RPMI8226 (cell line): ENCODE measurements at places on chromosomes 2 and 18.

DNA sequence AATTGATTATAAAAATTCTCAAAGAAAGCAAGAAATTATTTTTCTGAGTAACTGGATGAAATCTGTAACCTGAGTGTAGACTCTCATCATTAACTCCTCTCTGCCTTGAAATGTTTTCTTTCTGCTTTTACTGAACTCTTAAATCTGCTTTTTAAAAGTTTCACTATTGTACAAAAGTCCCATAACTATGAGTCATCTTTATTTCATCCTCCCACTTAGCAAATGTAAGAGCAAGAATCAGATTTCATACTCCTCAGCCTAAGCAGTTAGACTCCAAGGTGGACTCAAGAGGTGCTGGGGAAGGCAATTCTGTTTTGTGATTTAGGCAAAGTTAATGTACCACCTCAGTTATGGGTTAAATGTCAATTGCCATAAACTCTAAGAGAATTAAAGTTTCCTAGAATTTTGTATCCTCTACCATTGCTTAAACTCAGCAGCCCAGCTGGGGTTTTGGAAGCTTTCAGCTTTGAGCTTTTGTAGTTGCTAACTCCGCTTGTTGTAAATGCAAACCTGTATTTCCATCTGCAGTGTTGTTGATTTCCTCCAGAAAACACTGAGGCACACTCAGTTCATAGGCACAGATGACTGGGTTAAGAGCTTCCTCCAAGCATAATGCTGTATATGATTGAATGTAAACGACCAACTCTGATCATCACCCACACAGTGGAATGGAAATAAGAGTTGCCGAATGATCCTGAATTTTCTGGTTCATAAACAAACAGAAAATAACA is 268.8 kb downstream of the ARHGAP15 start:
- DNase-seq = no peak

DNA sequence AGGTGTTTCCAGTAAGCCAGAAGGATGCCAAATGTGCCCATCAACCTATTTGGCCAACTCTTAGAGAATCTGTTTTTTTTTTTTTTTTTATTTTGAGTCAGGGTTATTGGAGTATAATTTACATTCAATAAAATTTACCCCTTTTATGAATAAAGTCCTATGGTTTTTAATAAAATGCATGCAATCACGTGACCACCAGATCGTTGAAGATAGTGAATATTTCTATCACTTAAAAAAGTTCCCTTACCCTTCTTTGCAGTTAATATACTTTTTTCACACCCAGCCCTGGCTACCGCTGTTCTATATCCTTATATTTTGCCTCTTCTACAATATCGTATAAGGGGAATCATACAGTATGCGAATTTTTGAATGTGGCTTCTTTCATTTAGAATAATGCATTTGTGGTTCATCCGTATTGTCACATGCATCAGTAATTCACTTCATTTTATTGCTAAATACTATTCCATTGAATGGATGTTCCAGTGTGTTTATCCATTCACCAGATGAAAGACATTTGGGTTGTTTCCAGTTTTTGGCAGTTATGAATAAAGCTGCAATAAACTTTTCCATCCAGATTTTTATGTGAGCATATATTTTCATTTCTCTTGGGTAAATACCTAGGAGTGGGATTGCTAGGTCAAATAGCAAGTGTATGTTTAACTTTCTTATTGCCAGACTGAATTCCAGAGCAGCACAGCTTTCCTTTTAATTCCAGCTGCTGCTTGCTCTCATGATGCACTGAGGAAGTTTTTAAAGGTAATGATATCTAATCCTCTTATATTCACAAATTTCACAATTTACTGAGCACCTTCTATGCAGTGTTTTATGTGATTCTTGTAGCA is 156.3 kb upstream of the NT5C1B start:
- DNase-seq = no peak

- no peak for DNase-seq
These were observed 147.4 kb downstream of the SETBP1 start for GRCh38 chr18:44828080-44828479.

DNA sequence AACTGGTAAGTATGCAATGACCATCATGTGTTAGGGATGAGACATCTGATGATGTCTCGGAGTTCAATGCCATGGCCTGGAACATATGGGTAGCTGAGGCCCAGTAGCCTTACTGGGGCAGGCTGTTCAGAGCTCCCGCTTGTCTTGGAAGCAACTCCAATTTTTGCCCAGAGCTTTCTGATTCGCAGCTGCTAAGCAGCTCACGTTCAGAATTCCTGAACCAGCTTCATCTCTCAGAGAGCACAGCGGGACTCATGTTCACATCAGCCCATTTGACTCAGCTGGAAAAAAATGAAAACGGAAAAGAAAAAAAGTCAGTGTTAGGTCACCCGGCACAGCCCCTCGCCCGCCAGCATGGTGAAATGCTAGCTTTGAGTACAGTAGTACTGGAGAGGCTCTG is 16.8 kb upstream of the LRATD1 start:
- DNase-seq = no peak

GRCh38 chr2:48134704-48135103 is 228.4 kb upstream of the FBXO11 start:
- no peak for DNase-seq

- DNase-seq = peak; percentile 28
These were observed 435.3 kb downstream of the TGIF1 start for GRCh38 chr18:3885209-3885792.

DNA sequence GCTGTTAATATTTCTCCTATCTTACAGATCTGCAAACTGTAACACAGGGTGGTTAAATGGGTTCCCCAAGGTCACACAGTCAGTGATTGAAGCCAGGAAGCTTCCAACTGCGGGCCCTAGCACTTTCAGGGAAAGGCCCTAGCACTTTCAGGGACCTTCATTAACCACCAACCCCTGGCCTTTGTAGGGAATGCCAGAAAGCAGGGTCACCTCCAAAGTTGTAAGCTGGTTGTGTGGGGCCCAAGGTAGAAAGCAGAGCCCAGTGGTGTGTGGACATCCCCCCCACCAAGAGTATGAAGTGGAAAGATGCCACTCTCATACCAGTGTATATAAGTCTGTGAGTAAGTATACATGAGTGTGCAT is 4.4 kb downstream of the DLX2 start:
- no peak for DNase-seq

- peak; percentile 55 for DNase-seq
These were observed 448.9 kb upstream of the MEIS1 start for GRCh38 chr2:65985986-65986385.

GRCh38 chr2:96541398-96542152 is 5.0 kb downstream of the ARID5A start:
- DNase-seq = peak; percentile 2

- no peak for DNase-seq
These were observed 11.2 kb upstream of the NAPG start for GRCh38 chr18:10514601-10515000.

GRCh38 chr18:3015204-3015592 is 2.3 kb upstream of the LPIN2 start:
- no peak for DNase-seq

DNA sequence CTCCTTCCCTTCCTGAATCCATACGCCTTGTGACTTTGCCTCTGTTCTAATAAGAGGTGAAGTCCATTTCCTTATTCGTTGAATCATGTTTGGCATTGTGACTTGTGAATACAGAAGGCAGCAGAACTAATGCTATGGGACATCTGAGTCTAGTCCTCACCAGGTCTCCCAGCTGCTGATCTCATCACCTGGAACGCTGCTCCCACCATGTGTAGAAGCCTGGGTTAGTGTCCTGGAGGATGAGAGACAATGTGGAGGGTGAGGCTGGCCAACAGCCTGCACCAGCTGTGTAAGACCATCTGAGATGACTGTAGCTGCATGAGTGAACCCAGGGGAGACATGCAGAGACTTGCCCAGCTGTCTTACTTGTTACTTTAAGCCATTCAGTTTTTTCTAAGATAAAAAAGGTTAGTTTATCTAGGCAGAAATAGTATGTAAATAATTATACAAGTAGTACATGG is 3.5 kb upstream of the HAAO start:
- DNase-seq = no peak

DNA sequence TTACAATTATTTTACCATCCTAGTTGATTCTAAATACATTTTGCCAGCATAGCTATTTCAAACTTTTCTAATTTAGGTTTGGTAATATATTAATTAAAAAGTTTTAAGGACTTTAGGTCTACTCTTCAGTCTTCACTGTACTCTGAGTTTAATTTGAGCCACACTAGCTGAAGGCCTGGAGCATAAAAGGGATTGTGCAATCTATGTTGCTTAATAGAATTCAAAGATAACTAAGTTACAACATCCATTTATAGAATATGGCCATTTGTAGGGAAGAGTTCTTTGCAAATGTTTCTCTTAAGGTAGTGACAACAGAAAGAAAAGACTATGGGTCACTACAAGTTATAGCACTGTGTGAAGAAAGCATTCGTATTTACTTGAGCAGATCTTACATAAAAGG is 702.2 kb upstream of the NRXN1 start:
- no peak for DNase-seq

DNA sequence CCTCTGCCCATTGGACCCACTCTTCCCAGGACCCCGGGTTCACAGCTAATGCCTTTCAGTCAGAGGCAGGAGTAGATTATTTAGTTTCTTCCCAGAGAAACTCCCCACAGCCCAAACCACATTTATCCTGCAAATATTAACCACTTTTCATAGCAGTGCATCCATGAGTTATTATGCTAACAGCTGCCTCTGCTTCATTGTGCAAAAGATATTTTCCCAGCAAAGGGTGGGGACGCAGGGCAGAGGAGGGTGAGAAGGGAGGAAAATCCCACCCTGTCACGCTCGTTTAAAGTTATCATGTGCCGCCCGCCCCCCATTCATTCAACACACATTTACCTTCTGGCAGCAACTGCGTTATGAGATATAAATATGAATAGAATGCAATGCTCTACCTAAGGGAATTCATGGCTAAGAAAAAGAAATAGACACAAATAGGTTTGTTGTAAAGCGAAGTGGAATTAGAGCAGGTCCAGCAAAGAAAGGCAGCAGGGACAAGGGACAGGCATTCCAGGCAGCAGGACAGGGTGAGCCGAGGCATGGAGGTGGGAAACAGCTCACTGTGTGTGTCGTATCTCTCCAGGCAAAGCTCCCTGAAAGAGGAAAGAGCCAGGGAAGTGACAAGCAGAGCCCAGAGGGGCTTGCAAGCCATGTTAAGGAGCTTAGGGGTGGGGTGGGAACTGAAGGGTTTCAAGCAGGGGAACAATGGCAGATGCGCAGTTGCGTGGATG is 46.3 kb upstream of the LTBP1 start:
- no peak for DNase-seq

GRCh38 chr2:46984642-46985476 is 69.3 kb upstream of the MCFD2 start:
- peak; percentile 91 for DNase-seq

DNA sequence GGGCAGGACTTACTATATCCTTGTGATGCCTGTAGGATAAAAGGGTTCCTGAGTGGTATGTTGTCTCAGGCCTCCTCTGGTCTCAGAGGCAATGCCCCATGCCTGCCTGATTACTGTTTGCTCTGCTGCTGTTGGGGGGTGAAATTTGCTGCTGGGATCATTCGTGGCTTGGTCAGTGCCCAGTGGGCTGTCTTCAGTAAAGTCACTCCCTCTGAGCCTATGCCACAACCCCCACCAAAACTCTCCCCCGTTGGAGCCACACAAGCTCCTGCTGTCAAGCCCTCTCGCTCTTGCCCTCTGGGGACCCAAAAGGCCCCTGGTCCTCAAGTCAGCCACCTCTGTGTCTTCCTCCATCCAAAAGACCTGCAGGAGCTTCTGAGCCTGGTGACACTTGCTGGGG is 38.6 kb upstream of the TGIF1 start:
- DNase-seq = no peak

GRCh38 chr2:105379741-105380186 is 19.1 kb downstream of the FHL2 start:
- DNase-seq = no peak

GRCh38 chr2:215358891-215359575 is 47.2 kb downstream of the ATIC start:
- no peak for DNase-seq

DNA sequence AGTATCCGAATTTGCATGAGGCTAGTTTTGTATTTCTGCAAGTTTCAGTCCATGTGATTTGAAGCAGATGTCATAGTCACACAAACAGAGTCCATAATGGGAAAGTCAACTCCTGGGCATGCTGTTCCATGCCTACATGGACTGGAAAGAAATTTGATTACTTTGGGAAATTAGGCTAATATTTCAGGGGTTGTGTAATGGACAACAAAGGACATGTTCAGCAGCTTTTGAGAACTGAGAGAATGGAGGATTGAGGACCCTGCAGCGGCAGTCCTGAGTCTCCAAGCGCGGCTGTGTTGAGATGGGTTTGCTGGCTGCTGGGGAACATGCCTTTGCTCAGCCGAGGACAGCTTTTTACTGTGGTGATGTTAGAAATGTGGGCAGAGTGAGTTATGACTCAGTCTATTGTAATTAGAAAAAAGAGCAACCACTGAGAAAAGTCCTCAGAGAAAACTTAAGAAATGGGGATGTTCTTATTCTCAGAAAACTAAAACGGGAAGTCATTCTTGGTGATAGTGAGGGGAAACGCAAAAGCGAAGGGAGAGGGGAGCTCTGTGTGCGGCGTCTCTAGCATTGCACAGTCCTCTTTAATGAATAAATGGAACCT is 149.2 kb downstream of the FAM210A start:
- DNase-seq = no peak

- DNase-seq = no peak
These were observed 741 bp upstream of the GCKR start for GRCh38 chr2:27495840-27496356.

GRCh38 chr18:79314838-79315388 is 80.8 kb upstream of the NFATC1 start:
- no peak for DNase-seq

DNA sequence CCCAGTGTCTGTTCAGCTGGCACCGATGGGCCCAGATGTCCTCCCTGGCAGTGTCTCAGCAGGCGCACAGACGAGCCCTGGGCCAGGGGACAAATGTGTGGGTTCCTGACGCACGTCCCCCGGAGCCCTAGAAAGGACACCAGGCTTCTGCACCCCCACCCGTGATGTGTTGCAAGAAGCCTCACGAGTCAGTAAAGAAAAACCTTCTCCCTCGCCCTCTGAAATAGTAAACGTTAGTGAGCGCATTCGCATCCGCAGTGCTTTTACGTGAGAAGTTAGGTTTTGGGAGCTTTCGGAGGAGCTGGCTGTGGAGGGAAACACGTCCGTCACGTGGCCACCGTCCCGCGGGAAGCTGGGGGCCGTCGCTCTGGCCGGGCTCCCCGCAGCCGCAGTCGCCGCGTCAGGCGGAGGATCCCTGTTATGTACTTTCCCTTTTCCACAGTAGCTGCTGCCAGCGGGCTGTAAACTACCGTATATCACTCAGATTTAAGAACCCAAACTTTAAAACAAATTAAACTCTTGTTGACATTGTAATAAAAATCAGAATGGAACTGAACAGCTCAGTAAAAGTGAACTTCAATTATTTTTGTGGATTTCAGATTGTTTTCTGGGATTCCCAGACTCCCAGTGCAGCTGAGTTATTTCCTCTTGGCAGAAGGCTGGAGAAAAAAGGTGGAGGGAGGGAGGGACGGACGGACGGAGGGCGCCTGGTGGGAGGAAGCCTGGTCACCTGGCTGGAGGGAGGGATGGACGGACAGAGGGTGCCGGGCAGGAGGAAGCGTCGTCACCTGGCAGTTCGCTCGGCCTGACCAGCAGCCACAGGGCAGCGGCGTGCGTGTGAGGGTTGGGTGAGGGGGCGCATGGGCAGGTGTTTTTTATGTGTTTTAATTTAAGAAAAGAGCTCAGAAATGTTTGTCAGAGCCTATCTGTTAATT is 112.1 kb downstream of the NFATC1 start:
- no peak for DNase-seq

GRCh38 chr18:46407486-46408166 is 249.4 kb downstream of the LOXHD1 start:
- no peak for DNase-seq
